Activated T-helper 2 cell treated with anti-CD3 and anti-CD28 coated beads, Interferon-gamma antibody, Interleukin-2, Interleukin-4, amounts not matched to agents 10 μg/mL and 5 μg/mL and 100 μg/mL, durations not matched to agents 14 hours and 24 hours and 36 hours (primary cell): ENCODE measurements at places on chromosomes 11 and 22. TPM values are rescaled to one million over a fixed set of nuclear protein-coding genes. Genes with fewer than 3 reads are reported as not detected.

GRCh38 chr22:39520226-39521105, at the start of gene ATF4:
Gene ATF4 (plus strand): TSS chr22:39520562. CDS start chr22:39521446, 884 bp downstream.
- H3K27me3 ChIP-seq: no peaks in the 10 kb centered on the region
- H3K27ac ChIP-seq: peak within 1 kb of the TSS; percentile 98
- H3K36me3 ChIP-seq: peaks cover 77% of the 10 kb centered on the region
- H3K4me3 ChIP-seq: peak within 1 kb of the TSS; percentile 96
- peaks cover 50% of the 10 kb centered on the region for H3K4me1 ChIP-seq

Gene THRSP
- total RNA-seq: not detected in 2 replicates

DNA sequence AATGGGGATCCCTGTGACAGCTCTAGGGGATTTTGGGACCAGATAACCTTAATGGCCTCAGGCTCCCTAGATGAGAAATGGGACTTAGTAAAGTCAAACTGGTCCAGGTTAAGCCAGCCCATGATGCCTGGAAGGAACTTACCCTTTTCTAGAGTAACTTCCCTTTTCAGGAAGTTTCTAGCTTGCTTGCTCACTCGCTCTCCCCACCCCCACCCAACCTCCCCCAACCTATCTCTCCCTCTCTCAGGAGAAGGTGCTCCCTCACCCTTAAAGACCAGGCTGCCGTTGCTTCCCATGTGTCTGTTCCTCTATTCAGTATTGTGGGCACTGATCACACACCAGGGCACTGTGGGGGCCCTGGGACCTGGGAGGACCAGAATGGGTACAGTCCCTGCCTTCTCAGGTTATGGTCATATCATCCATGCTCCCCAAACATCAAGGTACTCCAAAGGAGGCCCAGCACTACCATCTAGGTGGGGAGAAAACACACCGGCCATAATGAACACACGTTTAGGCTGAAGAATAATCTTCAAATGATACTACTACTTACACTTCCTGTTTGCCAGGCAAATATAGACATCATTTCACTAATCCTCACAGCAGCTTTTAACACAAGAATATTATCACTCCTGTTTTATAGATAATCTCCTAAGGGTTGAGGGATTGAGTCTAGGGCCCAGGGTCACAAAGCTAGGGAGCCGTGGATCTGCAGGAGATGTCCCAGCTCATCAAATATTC, 18.2 kb downstream of the KCNQ1OT1 start:
- peaks cover 3% of the 10 kb centered on the region for H3K4me1 ChIP-seq
- no peak overlapping the region for H3K27ac ChIP-seq
- H3K4me3 ChIP-seq: no peak overlapping the region
- no peaks in the 10 kb centered on the region for H3K36me3 ChIP-seq
- DNase-seq: no peak
- H3K27me3 ChIP-seq: no peaks in the 10 kb centered on the region

Gene SYT9
- total RNA-seq: not detected in 2 replicates

- no peaks in the 10 kb centered on the region for H3K36me3 ChIP-seq
- peaks cover 18% of the 10 kb centered on the region for H3K27me3 ChIP-seq
- no peak for DNase-seq
- peaks cover 3% of the 10 kb centered on the region for H3K4me1 ChIP-seq
Observed at GRCh38 chr22:45101515-45102227, 62.1 kb upstream of the NUP50 start.

- DNase-seq: no peak
- H3K4me3 ChIP-seq: no peak overlapping the region
- H3K27me3 ChIP-seq: no peaks in the 10 kb centered on the region
- no peak overlapping the region for H3K27ac ChIP-seq
Observed at GRCh38 chr11:125951731-125952130, 5.9 kb downstream of the VSIG10L2 start.

Gene CDC42EP2
- total RNA-seq: 3.4 and 5.1 TPM in 2 replicates

DNA sequence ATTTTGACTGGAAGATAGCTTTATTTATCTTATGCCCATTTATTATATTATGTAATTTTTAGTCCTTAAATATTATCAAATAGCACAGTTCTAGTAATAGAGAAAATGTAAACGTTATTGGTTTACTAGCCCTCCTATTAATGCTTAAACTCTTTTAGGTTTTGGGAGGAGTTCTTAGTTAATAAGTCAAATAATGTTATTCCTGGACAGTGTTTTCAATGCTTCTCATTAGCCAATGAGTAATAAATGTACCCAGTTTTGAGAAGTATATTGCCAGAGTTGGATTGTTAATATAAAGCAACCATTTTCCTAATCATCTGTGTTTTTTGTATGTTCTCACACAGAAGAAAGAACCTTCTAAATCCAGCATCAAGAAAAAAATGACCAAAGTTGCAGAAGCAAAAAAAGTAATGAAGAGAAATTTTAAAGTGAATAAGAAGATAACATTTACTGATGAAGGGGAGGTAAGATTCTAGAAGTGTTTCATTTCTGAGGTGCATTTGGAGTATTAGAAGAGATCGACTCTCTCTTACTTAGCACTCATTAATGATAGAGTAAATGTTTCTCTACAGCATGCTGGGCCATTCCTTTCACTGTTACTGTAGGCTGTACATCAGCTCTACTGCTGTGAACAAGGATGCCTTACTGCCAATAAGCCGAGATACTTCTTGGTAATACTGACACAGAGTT, 173.4 kb downstream of the DDX10 start:
- H3K4me1 ChIP-seq: peaks cover 13% of the 10 kb centered on the region
- no peaks in the 10 kb centered on the region for H3K27me3 ChIP-seq
- H3K27ac ChIP-seq: no peak overlapping the region

Gene SMTNL1
- not detected in 2 replicates for total RNA-seq

GRCh38 chr11:8642196-8642841, 40.1 kb downstream of the TRIM66 start:
- peaks cover 19% of the 10 kb centered on the region for H3K36me3 ChIP-seq
- H3K27ac ChIP-seq: no peak overlapping the region
- peaks cover 9% of the 10 kb centered on the region for H3K4me1 ChIP-seq
- no peak for DNase-seq

- H3K27ac ChIP-seq: no peak overlapping the region
- H3K27me3 ChIP-seq: peaks cover 2% of the 10 kb centered on the region
- H3K4me1 ChIP-seq: peaks cover 6% of the 10 kb centered on the region
- H3K4me3 ChIP-seq: no peak overlapping the region
- H3K36me3 ChIP-seq: no peaks in the 10 kb centered on the region
Observed at GRCh38 chr11:7592711-7593110, 78.9 kb downstream of the PPFIBP2 start.

DNA sequence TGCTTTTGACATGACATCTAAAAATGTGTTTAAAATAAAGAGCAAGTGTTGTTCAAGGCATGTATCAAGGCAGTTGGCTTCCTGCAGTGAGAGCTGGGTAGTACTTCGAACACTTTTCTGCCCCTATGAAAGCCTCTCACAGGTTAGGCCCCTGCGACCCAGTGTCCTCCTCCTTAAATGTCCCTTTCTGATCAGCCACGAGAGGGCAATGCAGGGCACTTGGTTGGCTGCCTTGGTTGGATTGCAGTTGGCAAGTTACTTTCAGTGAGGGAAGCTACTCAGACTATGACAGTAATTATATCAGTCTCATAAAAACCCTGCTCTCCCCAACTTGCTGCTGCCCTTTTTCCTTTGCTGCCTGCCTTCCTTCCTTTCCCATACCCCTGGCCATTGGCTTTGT, 743.8 kb downstream of the NTM start:
- no peaks in the 10 kb centered on the region for H3K4me1 ChIP-seq
- no peaks in the 10 kb centered on the region for H3K36me3 ChIP-seq
- H3K27ac ChIP-seq: no peak overlapping the region
- no peak overlapping the region for H3K4me3 ChIP-seq

- H3K36me3 ChIP-seq: no peaks in the 10 kb centered on the region
- no peak overlapping the region for H3K4me3 ChIP-seq
- no peak for DNase-seq
- no peak overlapping the region for H3K27ac ChIP-seq
Observed at GRCh38 chr11:120613264-120614226, 102.0 kb downstream of the GRIK4 start.

Gene OR10A2
- 0.02 TPM in 1 of 2 replicates, not detected in the other for total RNA-seq

Gene GPR83
- total RNA-seq: 0.05 TPM in 1 of 2 replicates, not detected in the other

DNA sequence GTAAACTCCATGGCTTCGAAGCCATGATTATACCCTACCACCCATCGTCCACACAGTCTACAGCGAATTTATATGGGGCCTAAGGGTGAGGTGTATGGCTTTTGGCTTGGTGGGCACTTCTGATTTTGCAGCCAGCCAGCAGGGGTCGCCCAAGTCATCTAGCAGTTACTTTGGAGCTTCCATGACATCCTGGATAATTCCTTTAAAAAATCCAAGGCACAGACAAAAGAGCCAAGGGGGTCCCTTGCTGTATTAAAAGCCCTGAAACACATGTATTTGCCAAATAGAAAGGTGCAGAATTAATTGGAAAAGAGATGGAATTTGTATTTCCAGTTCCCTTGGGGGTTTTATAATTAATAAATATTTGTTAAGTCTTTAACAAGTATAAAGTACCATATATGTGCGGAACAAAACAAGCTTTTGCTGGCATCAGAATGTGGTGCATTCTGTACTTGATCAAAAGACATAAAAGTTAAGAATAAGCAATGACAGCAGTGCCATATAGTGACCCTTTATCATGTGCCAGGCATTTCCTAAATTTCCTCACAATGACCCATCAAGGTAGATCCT, 132.8 kb upstream of the PITPNB start:
- H3K4me3 ChIP-seq: no peak overlapping the region
- H3K4me1 ChIP-seq: no peaks in the 10 kb centered on the region
- peaks cover 2% of the 10 kb centered on the region for H3K27me3 ChIP-seq

Gene MS4A12
- not detected in 2 replicates for total RNA-seq

DNA sequence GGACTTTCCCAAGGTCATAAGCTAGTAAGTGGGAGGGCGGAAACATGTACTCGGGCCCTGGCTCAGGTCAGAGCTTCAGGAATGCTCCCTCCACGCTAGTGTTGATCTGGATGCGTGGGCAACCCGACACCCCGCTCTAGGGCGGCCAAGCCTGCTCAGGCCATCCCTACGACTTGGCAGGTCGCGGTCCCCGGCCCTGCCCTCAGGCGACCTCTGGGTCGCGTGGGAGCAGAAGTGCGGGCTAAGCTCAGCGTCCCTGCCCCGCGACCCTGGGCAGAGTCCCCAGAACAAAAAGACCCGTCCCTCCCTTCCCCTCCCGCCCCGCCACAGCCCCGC, 781 bp upstream of the TEF start:
- peak overlapping the region; percentile 87 for H3K4me3 ChIP-seq
- H3K27ac ChIP-seq: peak overlapping the region; percentile 46
- no peak for DNase-seq

Gene TUB
- total RNA-seq: 0.50 and 0.55 TPM in 2 replicates

Gene C22orf42
- total RNA-seq: not detected in 2 replicates

DNA sequence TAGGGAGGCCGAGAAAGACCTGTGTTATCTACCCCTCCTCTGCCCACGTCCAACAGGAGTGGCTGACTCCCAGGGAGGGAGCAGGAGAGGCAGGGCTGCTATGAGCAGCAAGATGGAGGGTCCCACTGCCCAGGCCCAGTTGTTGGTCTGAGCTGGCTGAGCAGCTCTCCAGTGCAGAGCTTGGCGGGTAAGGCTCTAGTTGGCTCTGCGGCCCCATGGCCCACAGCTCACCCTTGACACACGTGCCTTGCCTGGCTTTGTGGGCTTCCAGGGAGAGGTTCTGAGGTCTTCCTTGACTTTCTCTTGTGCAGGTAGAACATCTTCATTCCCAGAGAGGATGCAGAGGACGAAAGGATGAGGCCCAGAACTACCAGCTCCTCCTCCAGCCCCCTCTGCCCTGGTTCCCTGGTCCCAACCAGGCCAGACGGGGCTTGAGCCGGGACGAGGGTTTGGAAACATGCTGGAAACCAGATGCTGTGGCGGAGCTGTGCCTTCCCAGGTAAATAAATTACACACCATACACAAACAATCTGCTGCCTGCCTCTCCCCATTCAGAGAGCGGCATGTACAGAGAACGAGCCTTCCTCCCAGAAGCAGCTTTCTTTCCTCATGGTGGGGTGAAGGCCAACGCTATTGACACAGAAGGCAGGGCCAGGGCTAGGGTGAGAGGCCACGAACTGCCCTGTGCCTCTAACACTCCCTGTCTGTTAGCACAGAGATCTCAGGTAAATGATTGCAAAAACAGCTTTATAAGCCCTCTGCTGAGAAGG, 48.1 kb downstream of the DSCAML1 start:
- H3K27me3 ChIP-seq: peaks cover under 1% of the 10 kb centered on the region
- H3K4me1 ChIP-seq: no peaks in the 10 kb centered on the region
- DNase-seq: no peak
- no peak overlapping the region for H3K4me3 ChIP-seq

DNA sequence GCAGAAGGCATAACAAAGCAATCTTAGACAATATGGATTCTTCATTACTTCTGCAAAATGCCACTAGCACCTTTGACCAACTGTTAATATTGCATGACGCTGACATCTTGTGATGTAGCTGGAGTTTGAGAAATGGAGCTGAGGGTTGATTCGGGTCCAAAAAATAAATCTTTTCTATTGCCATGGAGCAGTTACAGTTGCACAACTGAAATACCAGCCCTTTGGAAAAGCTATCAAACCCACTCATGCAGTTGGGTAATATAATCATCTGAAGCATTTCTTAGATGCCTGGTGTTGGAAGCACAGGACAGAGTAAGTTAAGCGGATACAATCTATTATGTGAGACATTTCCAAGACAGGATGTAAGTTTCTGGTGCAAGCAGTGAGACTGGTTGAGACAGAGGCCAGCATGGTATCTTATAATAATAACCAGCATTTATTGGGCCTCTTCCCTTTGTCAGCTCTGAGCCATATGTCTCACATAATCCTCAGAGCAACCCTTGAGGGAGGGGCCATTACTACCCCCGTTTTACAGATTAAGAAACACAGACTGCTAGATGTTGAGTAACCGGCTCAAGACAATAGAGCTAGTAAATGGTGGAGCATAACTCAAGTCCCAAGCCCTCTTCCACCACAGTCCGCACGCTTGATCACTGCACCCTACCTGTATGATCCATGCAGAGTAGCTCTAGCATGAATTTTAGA, 74.9 kb upstream of the CAPRIN1 start:
- H3K27me3 ChIP-seq: peaks cover 19% of the 10 kb centered on the region
- H3K27ac ChIP-seq: no peak overlapping the region
- H3K4me1 ChIP-seq: no peaks in the 10 kb centered on the region
- H3K4me3 ChIP-seq: no peak overlapping the region
- DNase-seq: no peak

Gene TP53I11
- total RNA-seq: 4.6 and 5.0 TPM in 2 replicates

DNA sequence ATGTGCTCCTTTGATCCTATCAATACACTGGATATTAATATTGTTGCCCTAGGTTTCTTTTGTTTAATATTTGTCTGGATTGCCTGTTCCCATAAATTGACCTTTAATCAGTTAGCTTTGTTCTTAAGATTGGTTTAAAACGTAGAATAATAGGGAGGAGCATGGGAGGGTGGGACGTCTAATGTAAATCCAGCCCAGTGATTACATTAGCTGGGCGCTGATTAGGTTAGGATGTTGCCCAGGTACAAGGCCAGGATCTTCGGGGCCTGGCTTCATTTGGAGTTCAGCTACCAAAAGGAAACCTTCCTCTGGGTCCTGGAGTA, at the start of gene SRSF8:
TSS of gene SRSF8 (plus strand) at position 204 of the 323 bp plus-strand sequence. CDS start 308 bp downstream, outside the sequence.
- DNase-seq: no peak
- H3K4me1 ChIP-seq: peaks cover 18% of the 10 kb centered on the region
- H3K27ac ChIP-seq: peak within 1 kb of the TSS; percentile 93
- H3K4me3 ChIP-seq: peak within 1 kb of the TSS; percentile 91
- peaks cover 16% of the 10 kb centered on the region for H3K36me3 ChIP-seq
